Activated naive CD8-positive, alpha-beta T cell treated with anti-CD3 and anti-CD28 coated beads, Interleukin-2, amount 10 ng/mL, durations not matched to agents 7 days and 5 days (primary cell): ENCODE measurements at places on chromosomes 4 and X.

GRCh38 chr4:79882806-79883205 is 190.2 kb downstream of the ANTXR2 start:
- DNase-seq, result no peak

DNA sequence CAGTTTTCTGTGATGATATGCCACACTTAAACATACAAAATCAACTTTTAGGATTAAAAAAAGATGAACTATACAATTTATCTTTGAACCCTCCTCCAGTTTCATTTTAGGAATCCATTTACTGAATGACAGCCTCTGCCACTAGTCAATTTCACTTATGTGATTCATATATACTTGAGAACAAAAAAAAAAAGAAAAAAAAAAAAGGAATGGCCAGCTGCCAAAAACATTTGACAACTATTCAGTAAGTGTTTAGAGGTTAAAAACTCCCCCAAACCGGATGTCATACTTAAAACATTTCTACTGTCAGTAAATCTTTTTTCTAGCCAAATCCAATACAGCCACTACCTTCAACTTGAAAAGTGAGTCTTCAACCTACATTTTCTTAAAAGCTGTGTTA is 266.7 kb upstream of the MAGEB2 start:
- DNase-seq, result no peak

DNA sequence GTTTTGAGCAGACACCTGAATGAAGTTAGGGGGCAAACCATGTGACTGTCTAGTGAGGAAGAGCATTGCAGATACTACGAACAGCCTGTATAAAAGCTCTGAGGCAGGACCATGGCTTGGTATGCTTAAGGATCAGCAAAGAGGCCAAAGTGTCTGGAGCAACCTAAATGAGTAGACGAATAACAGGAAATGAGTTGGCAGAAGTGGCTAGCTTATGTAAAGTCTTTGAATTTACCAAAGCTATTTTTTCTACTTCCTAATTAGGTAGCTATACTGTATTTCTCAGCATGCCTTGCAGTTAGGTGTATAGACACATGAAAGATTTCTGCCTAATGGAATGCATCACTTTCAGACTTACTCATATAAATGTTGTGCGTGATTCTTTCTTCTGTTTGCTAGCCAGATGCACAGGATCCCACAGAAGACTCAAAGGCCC is 9.3 kb upstream of the GPRIN3 start:
- no peak for DNase-seq

DNA sequence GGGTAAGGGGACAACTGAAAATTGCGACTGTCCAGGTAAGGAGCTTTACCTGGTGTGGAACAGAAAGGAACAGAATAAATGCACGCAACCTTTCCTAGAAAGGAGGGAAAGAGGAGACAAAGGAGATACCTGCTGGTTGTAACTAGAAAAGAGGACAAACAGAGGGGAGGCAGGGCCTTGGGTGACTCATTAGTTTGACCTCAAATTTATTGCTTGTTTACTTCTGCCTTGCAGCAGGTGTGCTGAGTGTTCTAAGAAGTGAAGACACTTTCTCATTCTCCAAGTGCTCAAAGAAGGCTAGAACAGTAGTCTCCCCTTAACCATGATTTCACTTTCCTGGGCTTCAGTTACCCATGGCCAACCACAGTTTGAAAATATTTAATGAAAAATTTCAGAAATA is 123.1 kb upstream of the BOD1L1 start:
- no peak for DNase-seq

DNA sequence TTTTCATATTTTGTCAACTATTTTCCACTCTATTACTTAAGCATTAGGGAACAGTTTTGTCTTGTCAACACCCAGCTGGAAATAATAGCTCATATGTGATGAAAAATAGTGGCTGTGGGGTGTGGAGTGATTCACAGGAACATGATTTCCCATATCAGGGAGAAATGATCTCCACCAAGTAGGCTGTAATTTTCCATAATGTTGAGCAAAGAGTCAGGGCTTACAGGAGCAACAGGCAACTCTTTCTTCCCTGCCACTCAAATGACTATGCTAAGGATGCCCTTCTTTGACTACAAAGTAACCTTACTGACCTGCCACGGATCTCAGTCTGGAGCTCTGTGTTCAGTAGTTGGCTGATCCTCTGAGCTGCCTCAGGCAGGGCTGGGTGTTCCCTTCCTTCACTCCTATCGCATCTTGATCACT is 90.0 kb upstream of the GATB start:
- no peak for DNase-seq

DNA sequence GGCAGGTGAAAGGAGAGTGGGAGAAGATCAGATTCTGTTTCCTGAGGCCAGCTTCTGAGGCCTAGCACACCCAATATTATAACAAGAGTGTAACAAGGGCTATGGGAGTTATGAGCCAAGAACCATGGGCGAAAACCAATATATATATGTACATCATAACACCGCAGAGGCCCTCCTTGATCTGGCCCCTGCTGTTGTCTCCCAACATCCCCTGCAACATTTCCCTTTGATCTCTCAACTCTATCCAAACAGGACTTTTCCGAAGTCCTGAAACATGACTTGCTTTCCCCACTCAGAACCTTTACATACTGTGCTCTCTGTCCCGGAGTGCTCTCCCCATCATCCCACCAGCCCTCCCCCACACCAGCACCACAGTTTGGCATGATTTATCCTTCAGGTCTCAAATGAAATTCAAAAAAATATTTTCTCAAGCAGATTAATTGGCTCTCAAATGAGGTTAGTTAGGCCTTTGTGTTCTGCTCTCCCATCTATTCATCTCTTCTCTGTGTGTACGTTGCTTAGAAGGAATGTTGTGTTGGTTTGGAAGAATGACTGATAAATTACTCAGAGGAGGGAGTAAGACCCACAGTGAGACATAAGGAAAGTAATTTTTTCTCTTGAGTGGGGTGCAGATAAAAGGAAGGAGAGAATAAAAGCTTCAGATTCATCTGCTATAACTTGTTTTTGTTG is 58.1 kb upstream of the SMIM10 start:
- no peak for DNase-seq

DNA sequence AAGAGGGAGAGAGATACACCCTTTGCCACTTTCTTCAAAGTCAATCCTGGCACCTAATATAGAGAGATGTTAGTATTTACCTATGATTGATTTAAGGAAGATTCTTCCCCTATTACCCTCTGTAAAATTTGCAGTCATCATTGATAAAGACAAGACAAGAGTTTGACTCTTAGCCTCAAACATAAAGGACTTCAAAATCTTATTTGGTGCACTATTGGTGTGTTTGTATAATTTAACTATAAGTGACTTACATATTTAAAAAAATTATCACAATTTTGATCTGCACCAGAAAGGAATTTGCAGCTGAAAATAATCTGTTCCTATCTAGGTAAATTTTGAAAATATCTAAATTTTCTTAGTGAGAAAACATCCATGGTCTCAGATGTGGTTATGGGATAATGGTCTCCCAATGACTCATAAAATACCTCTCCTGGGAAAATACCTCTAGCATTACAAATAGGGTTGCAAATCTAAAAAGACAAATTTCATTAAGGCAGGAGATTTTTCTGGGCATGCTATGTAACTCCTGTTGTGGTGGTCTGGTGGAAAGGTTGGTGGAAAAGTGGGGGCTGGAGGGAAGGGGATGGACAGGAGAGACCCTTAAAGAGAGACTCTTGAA is 173.6 kb upstream of the MED14 start:
- DNase-seq, result no peak

DNA sequence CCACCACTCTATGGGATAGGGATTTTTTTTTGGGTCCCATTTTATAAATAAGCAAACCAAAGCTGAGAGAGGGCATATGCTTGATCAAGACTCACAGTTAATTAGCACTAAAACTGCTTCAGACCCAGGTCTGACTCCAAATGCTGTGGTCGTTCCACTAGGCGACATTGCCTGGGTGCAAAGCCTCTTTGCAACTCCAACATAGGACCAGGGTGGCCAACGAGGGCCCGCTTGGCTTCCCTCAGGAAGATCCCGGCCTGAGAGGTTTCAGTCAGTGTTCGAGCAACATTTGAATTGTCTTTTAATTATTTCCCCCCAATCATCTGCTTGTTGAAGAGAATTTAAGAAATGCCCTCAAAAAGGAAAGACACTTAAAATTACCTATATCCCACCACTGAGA is 11.2 kb downstream of the PJA1 start:
- no peak for DNase-seq

- DNase-seq, result no peak
These were observed 285.5 kb downstream of the CRLF2 start for GRCh38 chrX:926991-927390.

DNA sequence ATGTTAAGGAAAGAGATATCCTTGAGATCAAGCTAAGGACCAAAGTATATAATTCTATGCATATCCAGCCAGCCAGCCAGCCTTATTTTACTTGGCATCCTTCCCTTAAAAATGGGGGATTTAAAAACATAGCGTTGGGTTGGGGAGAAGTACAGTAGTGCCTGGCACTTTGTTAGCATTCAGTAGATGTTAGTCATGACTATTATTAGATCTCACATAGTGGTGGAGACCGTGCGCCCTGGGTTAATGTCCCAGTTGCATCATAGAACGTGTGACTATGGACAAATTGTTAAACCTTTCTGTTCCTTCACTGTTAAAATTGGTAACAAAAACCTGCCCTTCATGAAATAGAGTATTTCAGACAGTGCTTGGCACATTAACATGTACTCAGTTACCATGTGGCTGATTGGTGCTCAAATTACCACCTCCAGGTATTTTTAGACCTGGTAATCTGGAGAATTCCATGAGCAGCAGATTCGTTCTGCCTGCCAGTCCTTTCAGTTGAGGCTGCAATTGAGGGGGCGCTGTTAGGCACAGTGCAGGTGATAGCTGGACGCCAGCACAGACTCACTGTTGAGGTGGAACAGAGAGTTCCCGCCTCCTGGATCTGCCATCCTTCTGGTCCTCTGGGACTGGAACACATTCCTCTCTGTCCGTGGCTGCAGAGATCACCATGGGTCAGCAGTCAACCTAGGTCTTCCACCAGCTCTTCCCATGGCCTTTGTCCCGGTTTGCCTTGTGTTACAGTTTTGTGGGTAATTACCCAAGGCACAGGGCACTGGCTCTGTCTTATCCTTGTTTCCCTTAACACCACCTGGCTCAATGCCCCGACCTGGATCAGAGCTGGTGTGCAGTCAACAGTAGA is 31.7 kb downstream of the RBBP7 start:
- DNase-seq, result no peak

- no peak for DNase-seq
These were observed 100.6 kb downstream of the AFF2 start for GRCh38 chrX:148601034-148601433.

GRCh38 chr4:79298027-79298426 is 27.8 kb downstream of the NAA11 start:
- DNase-seq, result no peak

DNA sequence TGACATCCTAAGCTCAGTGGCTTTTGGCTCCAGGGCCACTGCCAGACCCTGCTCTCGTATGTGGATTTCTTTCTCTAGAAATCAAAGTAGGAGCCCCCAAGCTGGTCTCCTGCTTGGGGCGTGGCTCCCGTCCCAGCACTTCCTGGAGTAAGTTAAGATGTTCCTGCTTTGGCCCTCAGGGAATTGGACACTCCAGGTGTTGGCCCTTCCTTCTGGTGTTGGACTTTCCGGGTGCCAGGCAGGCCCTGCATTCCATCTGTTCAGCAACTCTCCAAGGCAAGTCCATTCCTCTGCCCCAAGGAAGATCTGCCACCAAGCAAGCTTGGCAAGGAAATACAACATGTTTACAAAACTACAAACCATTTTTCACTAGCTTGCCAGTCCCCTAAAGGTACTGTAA is 22.1 kb upstream of the GPC4 start:
- DNase-seq, result no peak

DNA sequence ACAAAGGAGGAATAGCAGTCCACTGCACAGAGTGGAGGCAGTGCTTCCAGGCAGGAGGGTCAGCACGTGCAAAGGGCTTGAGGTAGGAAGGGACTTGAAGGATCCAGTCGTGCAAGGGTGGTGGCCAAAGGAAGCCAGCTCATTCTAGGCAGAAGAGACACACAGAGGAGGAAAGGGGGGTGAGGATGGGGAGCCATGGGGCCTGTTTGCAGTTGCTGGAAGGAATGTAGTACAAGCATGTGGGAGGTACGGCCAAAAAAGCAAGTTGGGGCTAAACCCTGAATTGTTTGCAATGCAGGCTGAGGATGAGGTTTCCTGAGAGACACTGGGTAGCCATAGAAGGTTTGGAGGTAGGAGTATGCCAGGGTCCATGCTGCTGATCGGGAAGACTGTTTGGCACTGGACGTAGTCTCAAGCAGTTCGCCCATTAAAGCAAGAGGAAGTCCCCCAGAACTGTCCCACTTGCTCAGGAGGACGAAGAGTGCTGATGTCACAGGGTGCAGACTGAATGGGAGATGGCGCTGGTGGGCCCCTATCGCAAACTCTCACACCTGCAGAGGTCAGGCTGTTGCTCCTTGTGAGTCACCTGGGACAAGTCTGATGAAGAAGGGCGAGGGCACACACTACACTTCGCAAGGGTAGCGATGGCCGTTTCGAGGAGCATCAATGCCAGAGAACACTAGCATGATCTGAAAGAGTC is 9.1 kb upstream of the MAN2B2 start:
- no peak for DNase-seq

DNA sequence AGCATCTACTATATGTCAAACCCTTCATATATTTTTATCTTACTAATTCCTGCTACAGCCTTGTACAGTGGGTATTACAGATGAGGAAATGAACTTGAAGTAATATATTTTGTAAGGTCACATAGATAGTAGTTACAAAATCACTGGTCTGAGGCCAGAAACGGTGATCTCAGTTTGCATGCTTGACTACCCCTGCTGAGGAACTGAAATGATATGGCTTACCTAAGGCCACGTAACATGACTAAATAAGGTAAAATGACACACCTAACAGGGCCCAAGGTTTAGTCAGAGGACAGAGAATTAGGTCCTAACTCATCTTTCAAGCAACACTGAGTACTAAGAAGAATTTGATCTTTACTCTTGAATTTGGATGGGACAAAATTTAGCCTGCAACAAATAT is 1.5 kb upstream of the COMMD8 start:
- DNase-seq, result no peak

- no peak for DNase-seq
These were observed 385.3 kb downstream of the ARHGAP24 start for GRCh38 chr4:85860066-85860740.

DNA sequence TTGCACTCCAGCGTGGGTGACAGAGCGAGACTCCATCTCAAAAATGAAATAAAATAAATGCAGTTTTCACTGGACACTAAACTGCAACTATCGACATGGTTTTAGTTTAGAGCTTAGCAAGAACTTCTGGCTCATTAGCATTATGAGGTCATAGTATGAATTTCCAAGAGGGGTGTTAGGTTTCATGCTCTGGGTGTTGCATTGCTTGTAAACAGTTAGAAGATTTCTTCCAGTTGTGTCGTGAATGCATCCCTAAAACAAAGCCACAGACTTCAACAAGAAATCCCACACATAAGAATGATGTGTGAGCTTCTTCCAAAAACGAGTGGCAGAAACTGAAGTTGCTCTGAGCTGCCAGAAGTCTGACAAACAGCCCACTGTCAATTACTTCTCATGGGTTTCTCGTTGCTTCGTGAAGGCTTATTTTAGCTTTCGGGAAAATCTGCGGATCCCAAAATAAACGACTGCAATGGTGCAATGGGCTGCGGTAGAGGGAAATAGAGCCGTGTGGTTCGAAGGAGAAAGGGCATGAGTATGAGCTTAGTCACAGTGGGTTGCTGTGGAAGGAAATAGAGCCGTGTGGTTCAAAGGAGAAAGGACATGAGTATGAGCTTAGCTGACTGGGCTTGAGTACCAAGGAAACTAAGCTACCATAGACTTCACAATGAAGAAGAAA is 354.9 kb downstream of the DHRSX start:
- no peak for DNase-seq

- no peak for DNase-seq
These were observed 17.4 kb upstream of the TMEM184C start for GRCh38 chr4:147599769-147600168.
